ENCODE measurements at places on chromosomes 6 and 20.

GRCh38 chr6:118935331-118935668 is 341 bp upstream of the MCM9 start:
- no peak for DNase-seq

GRCh38 chr20:33740189-33740588 is 8.4 kb downstream of the ZNF341 start:
- no peak for DNase-seq

GRCh38 chr20:905396-905961 is 10.7 kb downstream of the ANGPT4 start:
- no peak for DNase-seq

DNA sequence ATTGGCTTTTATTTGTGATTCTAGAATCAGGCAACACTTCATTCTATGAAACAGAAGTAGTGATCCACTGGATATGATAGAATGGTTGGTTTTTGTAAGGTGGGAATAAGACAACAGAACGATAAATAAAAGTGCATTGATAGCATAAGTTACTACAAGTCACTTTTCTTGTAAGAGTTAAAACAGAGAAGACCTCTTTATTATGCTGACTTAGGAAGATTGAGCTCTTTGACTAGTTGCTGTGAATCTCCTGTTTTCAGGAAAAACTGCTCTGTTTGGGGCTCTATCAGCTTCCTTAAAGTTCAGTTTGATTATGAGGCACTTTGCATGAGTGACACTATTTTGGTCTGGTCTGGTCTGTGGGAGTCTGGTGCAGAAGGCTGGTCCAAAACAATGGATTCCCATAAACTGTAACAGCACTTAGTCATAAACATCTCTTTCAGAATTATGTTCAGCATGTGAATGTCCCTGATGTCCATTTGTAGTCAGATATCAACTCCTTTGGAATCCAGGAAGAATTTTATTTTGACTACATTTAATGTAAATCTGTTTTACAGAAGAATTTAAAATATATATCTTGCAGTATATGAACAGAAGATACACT is 35.0 kb upstream of the DSE start:
- DNase-seq, result no peak

DNA sequence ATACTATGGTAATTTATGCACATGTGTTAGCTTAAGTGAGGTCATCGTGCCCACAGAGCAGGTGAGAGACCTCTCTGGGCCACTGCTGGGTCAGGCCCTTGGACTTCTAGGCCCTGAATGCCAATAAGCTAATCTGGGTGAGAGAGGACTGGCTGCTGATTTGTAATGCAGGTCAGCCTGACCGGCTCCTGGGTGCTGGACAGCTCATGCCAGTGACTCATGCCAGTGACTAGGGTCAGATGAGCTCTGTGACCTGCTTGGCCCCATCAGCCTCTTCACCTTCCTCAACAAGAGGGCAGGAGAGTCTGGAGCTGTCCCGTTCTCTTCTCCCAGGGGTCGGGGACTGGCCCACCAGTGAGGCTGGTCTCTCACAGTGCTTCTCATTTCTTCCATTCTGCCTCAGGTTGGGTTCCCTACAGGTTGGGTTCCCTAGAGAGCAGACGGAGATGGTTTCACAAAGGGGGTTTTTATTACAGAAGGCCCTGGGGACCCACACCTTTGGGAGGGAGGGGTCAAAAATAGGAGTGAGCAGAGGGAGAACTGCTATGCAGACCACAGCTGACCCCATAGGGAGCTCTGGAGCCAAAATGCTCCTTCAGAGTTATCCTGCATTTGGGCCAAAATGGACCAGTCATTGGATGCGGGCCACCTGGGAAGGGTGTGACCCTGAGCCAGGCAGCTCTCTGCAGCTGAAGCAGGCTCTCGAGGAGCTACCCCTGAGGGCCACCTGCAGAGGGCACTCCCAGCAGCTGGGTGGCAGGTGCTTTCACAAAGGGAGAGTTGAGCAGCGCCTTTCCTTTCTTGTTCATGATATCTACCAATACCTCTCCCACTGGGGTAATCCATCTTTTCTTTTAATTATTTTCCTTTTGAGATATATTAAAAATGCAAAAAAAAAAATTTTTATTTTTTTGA is 2.2 kb upstream of the OXT start:
- no peak for DNase-seq

- DNase-seq, result no peak
Observed at GRCh38 chr6:81487489-81487888, 265.0 kb downstream of the TENT5A start.

DNA sequence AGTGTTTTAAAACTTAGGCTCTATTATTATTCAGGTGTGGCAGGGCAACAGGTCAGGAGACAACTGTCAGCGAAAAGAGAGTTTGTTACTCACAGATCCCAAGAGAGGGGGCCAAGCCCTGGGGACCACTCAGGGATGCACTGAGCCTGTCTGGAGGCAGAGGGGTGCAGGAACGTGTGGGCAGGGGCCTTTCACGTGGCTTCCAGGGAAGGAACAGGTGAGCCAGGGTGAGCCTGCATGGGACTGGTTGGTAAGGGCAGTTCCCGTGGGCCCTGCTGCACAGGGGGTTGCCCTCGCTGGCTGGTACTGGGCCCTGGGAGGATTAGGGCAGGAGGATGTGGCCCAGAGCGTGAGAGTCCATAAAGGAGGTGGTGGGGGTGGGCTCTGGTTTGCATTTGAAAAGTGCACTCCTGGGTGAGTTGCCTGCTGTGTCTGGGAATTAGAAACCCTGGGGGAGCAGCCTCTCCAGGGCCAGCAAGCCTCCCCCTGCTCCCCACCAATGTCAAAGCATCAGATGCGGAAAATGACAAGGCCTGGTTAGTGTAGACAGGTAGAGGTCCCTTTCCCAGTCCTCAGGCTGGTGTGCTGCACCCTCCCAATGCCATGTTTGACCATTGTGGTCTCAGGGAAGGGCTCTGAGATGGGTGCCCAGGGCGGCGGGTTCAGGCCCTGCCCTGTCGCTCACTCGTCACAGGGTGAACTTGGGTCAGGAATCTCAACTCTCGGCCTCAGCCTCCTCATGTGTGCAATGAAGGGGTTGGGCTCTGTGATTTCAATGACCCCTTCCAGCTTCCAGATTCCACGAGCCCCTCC is 127.4 kb upstream of the RPS6KA2 start:
- DNase-seq, result no peak

DNA sequence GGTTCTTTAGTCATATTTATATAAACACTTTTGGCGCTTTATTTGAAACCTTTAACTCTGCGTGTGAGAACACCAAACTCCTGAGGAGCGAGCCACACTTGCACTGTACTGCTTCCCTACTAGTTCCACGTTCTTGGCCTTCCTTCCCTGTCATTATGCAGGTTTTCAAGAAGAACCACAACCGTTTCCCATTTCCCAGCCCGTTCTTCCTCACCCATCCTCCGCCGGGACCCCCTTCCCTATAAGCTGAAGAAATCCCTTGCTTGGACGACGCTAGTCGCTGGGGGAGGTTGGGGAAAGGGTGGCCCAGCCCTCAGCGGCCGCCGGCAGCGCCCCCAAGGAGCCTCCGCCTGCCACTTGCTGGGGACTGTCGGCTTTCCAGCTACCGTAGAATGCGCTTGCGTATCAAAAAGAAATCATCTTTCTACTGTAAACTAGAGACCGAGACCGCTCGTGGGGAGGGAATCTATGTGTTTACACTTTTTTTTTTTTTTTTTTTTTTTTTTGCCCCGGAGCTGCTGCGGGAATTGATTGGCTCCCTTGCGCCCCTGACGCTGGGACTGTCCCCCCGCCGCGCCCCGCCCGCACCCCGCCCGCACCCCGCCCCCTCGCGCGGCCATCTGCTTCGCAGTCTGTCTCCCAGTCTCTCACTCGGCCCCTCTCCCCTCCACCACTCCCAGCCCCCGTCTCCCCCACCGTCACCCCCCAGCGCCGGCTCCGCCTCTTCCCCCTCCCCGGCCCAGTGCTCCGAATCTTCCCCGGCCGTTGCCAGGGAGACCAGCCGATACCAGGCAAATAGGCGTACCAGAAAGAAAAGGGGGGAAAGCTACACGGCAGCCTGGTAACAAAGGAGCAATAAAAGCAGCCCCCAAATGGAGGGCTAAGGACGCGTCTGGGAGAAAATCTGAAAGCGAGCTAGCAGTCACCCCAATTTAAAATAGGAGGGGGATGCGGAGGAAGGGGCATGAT is 2.3 kb upstream of the MARCKS start:
- DNase-seq, result no peak

DNA sequence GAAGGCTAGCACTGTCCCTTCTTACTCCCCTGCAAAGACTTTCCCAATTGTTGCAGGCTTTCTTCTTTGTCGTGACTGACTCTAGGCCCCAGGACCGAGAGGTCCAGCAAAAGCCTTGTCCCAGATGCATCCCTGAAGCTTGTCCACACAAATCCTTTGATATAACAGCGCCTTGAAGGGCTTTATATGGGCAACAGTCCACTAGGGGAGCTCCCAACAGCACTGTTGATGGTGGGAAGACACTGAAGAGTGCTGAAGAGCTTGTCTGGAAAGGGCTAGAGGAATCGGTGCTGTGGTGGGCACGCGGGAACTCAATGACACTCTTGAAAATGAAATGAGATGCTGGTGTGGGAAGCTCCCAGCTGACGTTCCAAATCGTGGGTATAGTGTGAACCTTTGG is 316.1 kb upstream of the CDH4 start:
- no peak for DNase-seq

- DNase-seq, result no peak
Observed at GRCh38 chr20:33840160-33840559, 29.0 kb downstream of the CHMP4B start.

DNA sequence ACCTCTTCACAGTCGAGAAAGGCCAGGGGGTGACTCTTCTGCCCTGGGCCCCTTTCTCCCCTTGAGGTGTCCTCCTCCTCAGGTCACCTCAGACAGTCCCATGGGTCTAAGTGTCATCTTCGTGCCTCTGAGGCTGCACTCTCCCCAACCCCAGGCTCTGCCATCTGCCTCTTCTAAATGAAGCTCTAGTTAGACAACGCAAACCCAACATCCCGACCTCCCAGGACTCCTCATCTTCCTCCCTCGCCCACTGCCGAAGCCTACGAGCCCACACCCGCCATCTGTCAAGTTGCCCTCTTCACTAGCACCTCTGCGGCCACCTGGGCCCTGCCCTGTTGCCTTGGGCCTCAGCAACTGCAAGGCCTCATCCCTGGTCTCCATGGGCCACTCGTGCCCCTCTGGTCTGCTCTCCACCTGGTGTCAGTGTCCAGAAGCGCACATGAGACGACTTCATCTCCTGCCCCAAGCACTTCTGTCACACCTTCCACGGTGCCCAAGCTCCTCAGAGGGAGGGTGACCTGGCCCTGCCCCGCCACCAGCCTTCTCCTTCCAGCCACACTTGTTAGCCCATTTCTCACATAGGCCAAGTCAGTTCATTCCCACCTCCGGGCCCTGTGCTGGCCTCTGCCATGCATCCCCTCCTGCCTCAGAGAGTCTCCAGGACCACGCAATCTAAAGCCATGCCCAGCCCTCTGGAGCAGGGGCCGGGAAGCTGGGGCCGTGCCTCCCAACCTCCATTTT is 53.8 kb downstream of the RRBP1 start:
- DNase-seq, result no peak

- DNase-seq, result no peak
Observed at GRCh38 chr20:19626896-19627295, 131.2 kb upstream of the RIN2 start.

Data from activated T-helper 9 cell treated with anti-CD3 and anti-CD28 coated beads, Interleukin-2, amount 50 U/mL, for 16 hours (primary cell).